Subcutaneous preadipocyte (primary cell): ENCODE measurements at places on chromosomes 12 and 14. TPM values are rescaled to one million over a fixed set of nuclear protein-coding genes. Genes with fewer than 3 reads are reported as not detected.

Gene NAB2
- total RNA-seq = 52.9 and 74.3 TPM in 2 replicates

Gene TBX5
- total RNA-seq = 2.6 and 6.5 TPM in 2 replicates

Gene GPR135
- total RNA-seq = 4.3 and 5.5 TPM in 2 replicates

Gene USP15
- 58.1 and 60.8 TPM in 2 replicates for total RNA-seq

Gene ABCC9
- 5.9 and 12.5 TPM in 2 replicates for total RNA-seq

Gene LIN7A
- total RNA-seq = 6.3 and 8.5 TPM in 2 replicates
